ENCODE measurements at places on chromosomes 2 and 18.

- DNase-seq, result no peak
Measured at GRCh38 chr18:47411159-47411558, 159.7 kb upstream of the SKOR2 start.

DNA sequence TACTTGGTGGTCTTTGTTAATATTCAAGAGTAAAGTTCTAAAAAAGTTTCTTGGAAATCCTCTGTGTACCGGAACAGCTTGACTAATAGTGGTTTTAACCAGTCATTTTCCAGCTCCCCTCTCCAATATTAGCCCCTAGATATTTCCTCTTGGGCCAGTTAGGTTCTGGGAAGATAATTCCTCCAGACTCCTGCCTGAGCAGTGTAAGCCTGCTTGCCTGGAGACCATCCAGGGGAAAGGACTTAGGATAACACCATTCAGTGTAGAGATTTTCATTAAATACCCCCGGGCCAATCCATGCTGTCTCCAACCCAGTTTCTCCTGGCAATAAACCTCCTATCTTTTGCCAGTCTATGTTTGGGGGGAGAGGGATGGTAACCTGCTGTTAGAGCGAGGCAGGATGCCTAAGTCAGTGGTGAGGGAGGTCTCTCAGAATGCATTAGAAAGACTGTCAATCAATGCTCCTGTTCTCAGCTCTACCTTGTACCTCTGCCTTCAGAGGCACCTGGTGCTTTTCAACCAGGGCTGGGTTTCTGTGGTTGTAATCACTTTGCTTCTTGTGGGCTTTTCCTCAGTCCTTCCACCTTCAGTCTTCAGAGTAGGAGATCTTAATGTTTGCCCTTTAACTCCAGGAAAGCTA lies 186.4 kb downstream of the RNF152 start:
- DNase-seq, result no peak

- no peak for DNase-seq
Measured at GRCh38 chr2:139917690-139918384, 1137.6 kb upstream of the NXPH2 start.

DNA sequence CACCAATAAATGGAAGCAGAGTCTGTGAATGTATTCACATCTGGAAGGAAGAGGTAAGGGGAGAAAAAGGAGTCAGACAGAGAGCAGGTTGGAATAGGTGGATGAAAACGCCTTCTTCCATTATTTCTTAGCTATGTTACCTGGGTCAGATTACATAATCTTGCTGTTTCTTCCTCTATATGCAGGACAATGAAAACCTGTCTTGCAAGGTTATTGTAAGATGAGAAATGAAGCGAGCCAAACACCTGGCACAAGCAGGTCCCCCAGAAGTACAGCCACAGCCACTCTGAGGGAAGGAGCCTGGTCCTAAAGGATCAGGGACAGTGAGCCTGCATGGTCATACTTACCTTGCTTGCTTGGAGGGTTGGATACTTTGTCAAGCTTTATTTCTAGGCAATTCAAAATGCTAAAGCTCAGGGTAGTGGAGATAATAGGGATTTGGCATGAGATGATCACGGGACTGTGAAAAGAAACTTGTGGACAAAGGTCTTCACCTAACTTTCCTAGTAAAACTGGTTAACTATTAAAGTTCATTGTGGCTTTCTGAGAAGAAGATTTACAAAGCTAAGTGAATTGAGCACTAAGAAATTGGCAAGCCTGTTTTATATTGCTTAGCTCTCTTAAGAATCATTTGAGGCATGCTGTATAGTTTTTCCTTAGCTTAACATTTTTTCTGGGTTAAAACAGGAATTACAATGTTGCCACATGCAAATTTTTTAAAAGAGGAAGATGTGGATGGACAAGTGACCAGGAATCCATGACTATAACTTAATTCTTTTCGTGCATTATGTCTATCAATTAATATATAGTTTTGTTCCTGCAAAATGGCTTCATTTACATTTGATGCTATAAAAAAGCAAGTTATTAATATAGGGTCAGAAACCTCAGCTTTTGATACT lies 15.7 kb upstream of the PLA2R1 start:
- DNase-seq, result no peak
